Esophagus squamous epithelium (tissue), 5 donors: ENCODE measurements at places on chromosomes 2 and 18. TPM values are rescaled to one million over a fixed set of nuclear protein-coding genes. Genes with fewer than 3 reads are reported as not detected.

DNA sequence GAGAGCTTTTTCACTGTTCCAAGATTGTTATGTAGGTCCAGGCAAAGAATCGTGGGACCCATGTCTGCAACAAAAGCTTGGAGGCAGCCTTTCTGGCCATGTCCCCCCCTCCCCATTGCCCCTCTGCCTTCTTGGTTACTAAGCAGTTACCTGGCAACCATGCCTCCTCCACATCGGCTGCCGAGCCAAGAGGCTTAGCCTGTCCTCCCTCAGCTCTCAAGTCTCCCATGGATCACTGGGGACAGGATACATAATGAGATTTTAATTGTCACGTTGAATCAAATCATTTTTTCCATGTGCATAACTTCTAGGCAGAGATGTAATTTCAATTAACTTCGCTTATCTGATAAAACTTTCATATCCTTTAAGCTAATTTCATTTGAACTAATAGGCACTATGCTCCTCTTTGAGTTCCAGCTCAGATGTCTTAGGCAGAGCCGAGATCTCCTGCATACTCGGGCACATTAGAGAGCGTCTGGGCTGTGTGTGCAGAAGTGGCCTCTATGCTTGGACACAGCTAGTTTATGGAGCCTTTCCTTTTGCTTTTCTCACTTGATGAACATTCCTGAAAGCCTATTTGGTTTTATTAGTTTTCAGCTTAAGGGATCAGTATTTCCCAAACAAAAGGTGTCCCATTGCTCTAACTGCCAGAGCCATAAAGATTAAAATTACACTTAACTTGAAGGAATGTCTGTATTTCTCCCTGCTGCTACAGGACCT, 80.7 kb downstream of the LYPD1 start:
- DNase-seq, result no peak

- DNase-seq, result no peak
These were observed 1076.7 kb upstream of the PIK3C3 start for GRCh38 chr18:40878371-40878770.

- no peak for DNase-seq
These were observed 50.7 kb upstream of the HNRNPA3 start for GRCh38 chr2:177161741-177162460.

GRCh38 chr2:73072129-73072395, 550 bp upstream of the SFXN5 start:
- DNase-seq, result no peak

DNA sequence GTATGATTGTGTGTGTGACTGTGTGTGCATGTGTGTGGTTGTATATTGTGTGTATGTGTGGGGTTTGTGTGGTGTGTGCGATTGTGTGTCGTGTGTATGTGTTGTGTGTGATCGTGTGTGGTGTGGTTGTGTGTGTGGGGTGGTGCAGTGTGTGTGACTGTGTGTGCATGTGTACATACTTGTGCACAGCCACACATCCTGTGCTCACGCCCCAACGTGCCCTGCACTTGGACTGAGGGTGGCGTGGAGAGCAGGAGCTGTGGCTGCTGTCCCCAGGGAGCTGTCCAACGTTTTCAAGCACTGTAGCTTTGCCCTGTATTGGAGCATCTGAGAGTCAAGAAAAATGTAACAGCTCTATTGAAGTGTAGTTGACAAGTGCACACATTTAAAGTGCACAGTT, 243.2 kb upstream of the HDAC4 start:
- DNase-seq, result no peak

- DNase-seq, result no peak
These were observed 2.4 kb downstream of the BOK start for GRCh38 chr2:241560883-241561474.

DNA sequence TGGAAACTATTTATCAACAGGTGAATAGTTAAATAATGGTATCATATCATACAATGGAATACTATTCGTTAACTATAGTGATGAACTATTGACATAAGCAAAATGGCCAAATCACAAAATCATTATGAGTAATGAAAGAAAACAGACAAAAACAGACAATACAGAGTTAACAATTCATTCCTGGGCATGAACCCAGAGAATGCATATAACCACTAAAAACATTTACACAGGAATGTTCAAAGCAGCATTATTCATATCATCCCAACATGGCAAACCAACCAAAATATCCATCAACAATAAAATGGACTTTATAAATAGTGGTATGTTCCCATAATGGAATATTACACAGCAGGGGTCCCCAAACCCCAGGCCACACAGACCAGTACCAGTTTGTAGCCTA, 131.2 kb upstream of the CYP1B1 start:
- DNase-seq, result no peak

GALR1 gene
- not detected for total RNA-seq
